ENCODE measurements at places on chromosomes 1 and 21.

DNA sequence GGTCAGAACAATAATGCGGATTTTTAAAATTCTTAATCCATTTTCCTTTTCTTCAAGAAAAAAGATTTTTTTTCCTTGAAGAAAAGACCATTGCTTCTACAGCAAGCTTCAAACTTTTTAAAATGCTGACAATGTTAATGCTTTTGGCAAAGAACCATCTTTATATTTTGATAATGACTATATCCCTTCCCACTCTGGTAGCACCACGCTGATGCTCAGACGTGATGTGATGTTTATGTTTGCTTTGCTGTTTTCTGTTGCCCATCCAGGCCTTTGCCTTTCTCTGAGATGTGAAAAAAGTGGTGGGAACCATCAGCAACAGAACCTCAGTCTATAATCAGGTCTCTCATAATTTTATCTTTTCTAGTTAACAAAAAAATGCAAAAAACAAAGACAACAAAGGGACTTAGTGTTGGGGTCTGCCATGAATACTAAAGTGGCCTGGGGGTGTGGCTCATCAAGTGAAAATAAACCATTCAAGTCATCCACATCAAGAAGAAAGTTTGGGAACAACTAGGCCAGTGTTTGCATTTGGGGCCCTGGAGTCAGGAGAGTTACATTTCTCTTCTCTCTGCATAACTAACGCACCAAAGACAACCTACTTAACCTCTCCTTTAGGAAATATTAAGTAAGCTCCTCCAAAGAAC, 244.6 kb upstream of the DMRTA2 start:
- no peak for DNase-seq

DNA sequence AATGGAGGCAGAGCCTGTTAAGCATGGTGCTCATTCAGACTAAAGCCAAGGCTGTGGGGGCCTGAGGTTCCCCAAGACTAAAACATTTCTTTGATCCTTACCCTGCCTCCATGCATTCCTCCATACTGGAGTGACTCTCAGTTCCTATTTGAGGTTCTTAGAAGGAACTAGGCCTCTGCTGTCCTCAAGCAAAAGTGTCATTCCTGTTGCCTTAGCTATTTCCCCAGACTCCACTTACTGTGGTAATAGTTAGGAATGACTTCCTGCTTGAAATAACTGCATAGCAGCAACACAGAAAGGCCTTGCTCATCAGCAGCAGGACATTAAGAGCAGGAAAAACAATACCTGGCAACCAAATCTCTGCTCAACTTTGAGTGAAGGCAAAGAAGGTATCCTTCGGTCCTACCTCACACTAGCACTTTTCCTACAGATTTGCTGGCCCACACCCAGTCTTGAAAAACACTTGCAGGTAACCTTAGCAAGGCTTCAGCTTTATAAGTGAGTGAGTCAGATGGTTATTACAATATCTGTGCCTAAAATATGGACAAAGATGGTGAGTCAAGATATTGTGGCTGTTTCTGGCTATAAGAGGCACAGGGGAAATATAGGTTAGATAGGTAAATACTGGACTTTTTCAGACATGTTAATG, 14.8 kb downstream of the LRRC41 start:
- DNase-seq: peak; percentile 86

DNA sequence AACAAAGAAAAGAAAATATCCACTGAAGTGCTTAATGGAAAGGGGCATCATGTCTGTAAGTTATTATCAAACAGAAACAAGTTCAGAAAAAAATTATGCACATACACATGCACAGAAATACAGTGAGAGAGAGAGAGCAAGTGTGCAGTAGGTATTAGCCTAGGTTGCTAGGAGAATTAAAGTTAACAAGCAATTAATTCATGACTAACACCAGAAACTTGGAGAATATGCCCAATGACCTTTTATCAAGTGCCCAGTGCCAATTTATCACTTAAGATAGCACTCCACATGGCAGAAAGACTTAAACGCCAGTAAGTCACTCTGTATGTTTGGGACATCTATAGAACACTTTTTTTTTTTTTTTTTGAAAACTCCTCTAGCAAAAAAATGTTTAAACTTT, 56.2 kb upstream of the SLC16A1 start:
- no peak for DNase-seq

- DNase-seq: no peak
Observed at GRCh38 chr1:150968491-150968890, 6.1 kb downstream of the CERS2 start.

DNA sequence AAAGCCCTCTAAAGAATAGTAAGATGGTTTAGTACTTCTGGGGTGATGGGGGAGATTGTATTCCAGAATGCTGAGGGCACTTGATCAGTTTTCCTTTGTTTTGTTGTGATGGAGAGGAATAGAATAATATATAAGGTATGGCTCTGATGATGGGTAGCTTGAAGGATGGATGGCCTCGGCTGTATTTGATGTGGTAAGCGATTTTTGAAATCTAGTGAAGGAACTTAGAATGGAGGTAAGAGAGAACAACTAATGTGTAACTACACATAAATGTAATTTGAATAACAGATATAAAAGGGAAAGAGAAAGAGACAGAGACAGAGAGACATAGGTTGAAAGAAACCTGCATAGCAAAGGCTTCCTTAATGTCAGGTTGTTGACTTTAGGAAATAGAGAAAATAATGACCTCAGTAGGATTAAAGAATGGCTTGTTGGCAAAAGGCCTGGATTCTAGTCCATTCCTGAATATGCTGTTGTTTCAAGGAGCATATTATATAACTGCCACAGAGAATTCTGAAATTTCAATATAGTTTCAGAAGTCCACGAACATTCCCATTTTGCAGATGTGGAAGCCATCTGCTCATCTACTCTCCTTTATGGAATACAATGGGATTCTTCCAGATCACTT, 58.7 kb downstream of the NIBAN1 start:
- DNase-seq: no peak

DNA sequence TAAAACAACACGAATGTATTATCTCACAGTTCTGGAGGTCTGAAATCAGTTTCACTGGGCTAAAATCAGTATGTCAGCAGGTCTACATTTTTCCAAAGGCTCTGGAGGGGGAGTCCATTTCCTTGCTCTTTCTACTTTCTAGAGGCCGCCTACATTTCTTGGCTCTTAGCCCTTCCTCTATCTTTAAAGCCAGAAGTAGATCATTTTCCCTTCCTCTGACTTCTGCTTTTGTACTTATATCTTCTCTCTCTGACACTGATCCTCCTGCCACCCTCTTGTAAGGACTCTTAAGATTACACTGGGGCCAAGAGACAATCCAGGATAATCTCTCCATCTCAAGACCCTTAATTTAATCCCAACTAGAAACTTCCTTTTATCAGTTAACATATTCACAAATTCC, 41.4 kb downstream of the MSH4 start:
- DNase-seq: no peak

DNA sequence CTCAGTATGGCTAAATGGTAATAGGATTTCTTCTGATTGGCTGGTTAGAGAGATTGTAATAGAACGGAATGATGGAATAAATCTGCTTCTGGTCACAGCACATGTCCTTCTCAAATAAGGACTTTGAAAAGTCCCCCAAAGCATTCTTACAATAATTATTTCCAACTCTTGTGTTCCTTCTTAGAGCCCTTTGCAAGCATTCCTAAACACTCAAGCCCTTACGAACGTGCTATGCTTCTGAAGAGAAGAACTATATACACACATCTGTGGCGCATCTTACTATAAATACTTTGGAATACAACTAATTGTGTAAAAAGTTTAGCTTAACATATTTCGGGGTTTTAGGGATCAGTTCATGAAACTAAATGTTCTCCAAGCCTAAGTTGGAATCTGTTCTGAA, 25.6 kb downstream of the CLIC4 start:
- DNase-seq: no peak

DNA sequence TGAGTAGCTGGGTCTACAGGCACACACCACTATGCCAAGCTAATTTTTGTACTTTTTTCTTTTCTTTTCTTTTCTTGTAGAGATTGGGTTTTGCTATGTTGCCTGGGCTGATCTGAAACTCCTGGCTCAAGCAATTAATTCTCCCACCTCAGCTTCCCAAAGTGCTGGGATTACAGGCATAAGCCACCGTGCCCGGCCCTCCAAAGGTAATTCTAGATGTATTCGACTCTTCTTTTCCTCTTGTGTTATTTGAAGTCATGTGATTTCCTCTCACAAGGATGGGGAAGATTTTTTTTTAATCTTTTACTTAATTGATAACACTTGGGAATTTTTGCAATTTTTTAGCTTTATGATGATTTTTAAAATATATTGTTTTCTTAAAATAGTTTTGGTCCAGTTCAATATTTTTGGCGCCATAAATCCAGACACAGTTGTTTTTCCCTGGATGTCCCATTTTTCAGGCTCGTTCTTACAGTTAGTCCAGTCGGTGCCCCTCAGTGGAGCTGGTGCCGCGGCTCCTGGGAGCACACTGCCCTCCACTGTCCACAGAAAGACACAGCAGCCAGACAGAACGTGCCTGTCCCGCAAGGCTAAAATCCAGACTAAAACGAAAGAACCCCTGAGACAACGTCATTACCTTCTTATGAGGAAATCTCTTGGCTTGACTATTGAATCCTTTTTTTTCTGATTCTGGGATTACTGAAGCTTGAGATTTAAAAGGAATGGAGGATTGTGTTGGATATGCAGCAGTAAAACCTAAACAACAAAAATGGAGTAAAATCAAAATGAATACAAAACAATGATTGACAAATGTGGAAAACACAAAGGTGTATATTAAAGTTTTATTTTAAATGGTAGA, 22.4 kb downstream of the STPG1 start:
- DNase-seq: peak; percentile 84

DNA sequence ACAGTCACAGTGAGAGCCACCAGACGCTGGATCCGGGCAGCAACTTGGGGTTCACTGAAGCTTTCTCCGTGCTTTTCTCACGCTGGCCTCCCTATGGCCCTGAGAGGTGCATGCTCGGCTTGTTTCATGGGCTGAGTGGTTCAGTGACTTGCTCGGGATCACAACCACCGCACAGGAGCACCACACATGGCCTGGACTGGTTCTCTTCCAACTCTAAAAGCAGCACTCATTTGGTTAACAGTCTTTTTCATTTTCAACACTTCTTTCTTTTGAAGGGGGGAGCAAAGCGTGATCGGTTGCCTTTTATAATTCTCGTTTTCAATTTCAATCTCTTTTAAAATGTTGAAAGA, 26.2 kb downstream of the UBIAD1 start:
- no peak for DNase-seq

GRCh38 chr1:156705918-156706656, 704 bp upstream of the CRABP2 start:
- peak; percentile 58 for DNase-seq

DNA sequence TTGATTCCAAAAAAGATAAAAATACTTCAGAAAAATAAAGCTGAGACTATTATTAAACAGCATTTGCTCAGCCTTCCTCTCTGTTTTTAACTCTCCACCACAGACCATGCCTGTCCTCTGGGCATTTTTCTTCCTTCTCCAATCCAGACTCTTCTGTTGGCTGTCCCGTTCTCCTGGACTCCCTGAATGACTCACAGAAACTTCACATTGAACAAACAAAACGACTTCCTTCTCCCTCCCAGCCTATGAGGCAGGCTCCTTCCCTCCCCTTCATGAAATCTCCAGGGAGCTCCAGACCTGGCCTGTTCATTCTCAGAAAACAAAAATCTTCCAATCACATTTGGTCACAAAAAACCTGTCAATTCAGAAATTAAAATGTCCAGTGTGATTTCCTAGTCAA, 421.3 kb downstream of the NPHP4 start:
- DNase-seq: peak; percentile 45
